ENCODE measurements at places on chromosomes 1 and 21. TPM values are rescaled to one million over a fixed set of nuclear protein-coding genes. Genes with fewer than 3 reads are reported as not detected.

The ITLN1 gene
- polyA plus RNA-seq: 452 TPM

DNA sequence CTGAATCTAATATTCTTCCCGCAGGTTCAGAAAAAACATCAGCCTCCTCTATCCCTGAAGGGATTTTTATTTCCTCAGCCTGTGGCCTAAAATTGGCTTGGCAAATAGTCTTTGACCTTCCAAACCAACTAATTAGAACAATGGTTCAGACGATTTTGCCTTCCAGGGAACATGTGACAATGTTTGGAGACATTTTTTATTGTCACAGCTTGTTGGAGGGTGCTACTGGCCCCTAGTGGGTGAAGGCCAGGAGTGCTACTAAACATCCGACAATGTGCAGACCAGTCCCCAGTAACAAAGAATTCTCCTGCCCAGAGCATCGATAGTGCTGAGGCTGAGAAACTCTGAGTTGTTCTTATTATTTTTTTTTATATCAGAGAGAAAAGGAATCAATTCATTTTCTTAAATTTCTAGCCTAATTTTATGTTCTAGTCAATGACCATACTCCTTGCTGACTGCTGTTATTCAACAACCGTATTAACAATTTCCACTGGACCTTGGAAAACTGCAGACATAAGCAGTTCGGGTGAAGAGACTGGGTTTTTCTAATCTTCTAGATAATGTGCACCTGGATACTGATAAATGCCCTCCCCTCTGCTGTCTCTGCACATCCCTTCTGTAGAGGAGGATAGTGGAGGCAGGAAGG, 280.7 kb downstream of the LMX1A start:
- DNase-seq: no peak

The CD1B gene
- polyA plus RNA-seq: not detected

The SCNM1 gene
- polyA plus RNA-seq: 38.7 TPM

DNA sequence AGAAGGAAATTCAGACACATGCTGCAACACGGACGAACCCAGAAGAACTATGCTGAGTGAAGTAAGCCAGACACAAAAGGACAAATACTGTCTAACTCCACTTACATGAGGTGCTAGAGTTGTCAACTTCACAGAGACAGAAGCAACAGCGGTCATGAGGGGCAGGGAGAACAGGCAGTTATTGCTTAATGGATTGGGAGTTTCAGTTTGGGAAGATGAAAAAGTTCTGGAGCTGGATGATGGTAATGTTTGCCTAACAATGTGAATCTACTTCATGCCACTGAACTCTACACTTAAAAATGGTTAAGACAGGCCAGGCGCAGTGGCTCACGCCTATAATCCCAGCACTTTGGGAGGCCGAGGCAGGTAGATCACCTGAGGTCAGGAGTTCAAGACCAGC, 12.1 kb downstream of the PARP1 start:
- no peak for DNase-seq

DNA sequence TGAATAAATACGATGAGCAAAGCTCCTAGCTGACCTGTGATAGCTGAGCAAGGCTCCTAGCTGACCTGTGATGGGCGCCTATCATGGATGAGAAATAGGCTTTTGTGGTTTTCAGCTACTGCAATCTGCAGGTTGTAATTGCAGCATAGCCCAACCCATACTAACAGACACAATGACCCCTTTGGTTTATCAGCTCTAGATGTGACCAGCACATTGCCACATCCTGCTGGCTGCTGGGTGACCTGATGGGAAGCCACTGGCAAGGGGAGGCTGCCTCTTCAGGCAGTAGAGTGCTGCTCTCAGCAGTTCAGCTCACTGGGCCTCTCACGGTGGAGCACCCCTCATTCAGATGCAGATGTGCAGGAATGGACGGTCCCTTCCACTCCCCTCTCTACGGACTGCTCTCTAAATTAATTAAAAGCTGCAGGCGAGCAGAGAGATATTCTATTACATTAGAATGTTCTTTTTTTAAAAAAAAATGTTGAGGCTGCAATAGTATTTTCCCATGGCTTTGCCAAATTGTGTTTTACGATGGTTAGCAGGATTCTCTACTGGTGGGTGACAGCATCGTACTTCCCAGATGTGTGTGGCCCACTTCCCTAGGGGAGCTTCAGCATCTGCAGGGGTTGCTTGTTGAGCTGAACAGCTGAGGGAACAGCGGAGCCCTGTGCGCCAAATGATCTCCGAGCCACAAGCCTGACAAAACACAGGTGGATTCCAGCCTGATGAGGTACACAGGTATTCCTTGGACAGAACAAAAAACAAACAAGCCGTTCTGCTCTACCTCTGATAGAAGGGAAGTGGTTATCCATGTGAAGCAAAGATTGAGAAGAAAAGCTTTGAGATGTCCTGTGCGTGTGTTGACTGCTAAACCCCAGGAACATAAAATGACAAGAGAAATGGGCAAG, 65.0 kb downstream of the SYT6 start:
- peak; percentile 43 for DNase-seq

- peak; percentile 88 for DNase-seq
These were observed at the start of gene USP25 for GRCh38 chr21:15729674-15730483. Gene USP25, plus strand, starts transcription at chr21:15729982. Its CDS starts 412 bp downstream, at chr21:15730394.

DNA sequence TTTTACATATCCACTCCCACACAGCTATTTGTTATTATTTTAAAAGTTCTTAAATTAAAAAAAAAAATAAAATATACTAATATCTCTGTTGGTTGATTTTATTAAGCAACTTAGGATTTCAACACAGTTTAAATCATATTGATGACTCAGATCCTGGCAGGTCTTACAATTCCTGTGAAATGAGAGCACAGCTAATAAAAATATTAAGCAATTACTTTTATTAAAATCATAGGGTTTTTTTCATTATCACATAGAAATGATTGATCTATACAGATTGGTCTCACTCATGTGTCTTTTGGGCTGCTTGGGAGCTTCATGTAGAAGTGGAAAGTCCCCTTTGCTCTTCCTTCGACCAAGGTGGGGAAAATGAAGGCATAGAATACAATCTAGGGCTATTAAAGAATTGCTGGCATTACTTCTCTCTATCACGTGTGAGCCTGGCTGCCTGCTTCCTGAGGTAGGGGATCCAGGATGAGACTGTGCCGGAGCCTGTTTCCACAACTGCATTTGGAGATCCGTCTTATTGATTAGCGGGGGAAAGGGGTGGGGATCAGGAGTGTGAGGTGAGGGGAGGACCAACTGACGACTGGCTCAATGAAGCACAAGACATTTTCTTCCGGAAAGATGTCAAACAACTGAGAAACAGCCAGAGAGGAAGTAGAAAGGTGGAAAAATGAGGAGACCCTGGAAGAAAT, 858.0 kb downstream of the USP25 start:
- DNase-seq: no peak

GRCh38 chr1:87000460-87000859, 86.0 kb downstream of the HS2ST1 start:
- DNase-seq: no peak

- DNase-seq: peak; percentile 73
These were observed 830 bp downstream of the INPP5B start for GRCh38 chr1:37945743-37946702.

The MATN1 gene
- 0.30 TPM for polyA plus RNA-seq

The CATSPER4 gene
- 0.12 TPM for polyA plus RNA-seq

- no peak for DNase-seq
These were observed 41.6 kb upstream of the PKP1 start for GRCh38 chr1:201241736-201242135.

- DNase-seq: no peak
These were observed 62.3 kb upstream of the FMN2 start for GRCh38 chr1:240029418-240029817.

- peak; percentile 96 for DNase-seq
These were observed 416 bp upstream of the TNFRSF14 start for GRCh38 chr1:2555634-2556276.

The LAD1 gene
- polyA plus RNA-seq: 96.4 TPM

DNA sequence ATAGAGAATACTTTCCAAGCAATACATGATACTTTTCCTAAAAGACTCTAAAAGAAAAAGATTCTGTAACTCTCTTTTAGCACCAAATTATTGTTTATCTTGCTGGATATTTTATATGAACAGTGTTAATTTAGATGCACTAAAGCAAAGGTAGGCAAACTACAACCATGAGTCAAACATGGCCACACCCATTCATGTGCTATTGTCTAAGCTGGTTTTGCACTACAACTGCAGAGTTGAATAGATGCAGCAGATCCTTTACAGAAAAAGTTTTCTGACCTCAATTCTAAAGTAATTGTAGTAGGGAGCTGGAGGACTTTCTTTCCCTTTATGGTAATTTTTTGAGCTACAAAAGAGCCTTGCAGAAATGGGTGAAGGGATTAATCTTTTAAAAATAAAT, 19.4 kb downstream of the BLZF1 start:
- no peak for DNase-seq

The NUDC gene
- polyA plus RNA-seq: 67.8 TPM

- no peak for DNase-seq
These were observed 18.2 kb upstream of the STMN1 start for GRCh38 chr1:25924454-25924853.

GRCh38 chr1:232522189-232522588, 107.7 kb downstream of the SIPA1L2 start:
- DNase-seq: no peak

GRCh38 chr1:206933333-206933945, 11.7 kb upstream of the FCMR start:
- DNase-seq: no peak

The NT5C1A gene
- polyA plus RNA-seq: 0.21 TPM

DNA sequence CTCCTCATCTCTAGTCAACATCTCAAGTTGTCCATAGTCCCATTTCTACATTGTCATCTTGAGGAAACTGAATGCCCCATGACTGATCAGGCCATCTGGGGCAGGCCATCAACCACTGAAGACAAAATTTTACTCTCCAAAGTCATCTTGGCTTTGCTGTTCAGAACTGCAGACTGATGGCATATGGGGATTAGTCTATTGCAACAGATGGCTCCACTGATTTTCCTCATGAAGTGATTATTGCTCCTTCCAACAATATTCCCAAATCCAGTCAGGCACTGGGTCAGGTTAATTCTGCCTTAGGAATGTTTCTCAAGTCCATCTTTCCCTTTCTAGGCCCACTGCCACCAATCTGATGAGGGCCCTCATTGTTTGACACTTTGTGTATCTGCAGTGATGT, 101.7 kb downstream of the ESRRG start:
- no peak for DNase-seq

The SPATC1L gene
- polyA plus RNA-seq: 13.2 TPM

- DNase-seq: peak; percentile 52
These were observed 43.1 kb upstream of the PIGC start for GRCh38 chr1:172486805-172487454.

The FNBP1L gene
- polyA plus RNA-seq: 79.5 TPM

The TMEM53 gene
- 14.7 TPM for polyA plus RNA-seq

The LCE1A gene
- not detected for polyA plus RNA-seq

- no peak for DNase-seq
These were observed 164.9 kb upstream of the COA6 start for GRCh38 chr1:234208351-234208750.

DNA sequence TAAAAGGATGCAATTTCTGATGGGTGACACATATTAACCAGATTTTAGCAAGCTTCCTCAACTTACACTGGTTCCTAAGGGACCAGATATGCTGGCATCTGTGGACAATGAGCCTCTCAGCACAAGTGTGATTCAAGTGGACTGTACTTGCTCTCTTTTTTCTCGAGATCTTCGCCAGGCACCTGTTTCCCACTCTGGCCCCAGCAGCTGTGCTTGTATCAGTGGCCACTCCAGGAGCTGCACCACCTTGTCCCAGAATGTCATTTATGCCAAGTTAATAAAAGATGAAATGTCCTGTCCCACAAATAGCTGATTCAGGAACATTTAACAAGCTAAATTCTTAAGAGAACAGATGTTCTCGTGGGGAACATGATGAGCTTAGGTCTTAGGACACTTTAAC, 14.6 kb downstream of the C1orf198 start:
- DNase-seq: no peak

The TAS1R1 gene
- 0.27 TPM for polyA plus RNA-seq

DNA sequence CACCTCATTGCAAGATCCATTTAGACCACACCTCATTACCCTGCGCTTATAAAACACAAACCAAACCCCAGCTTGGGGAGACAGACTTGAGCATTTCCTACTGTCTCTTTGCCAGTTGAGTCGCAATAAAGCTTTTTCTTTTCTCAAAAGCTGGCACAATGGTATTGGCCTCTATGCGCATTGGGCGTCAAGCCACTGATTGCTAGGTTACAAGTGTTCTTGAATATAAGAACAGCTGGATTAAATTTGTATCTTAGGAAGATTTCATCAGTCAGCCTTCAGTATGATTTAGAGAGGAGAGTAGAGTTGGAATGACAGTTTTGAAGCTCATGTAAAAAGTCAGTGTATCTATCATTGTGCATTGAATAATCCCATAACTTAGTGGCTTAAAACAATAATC, 84.9 kb upstream of the RAB4A start:
- no peak for DNase-seq

GRCh38 chr1:167330601-167331293, 110.1 kb downstream of the POU2F1 start:
- DNase-seq: no peak

DNA sequence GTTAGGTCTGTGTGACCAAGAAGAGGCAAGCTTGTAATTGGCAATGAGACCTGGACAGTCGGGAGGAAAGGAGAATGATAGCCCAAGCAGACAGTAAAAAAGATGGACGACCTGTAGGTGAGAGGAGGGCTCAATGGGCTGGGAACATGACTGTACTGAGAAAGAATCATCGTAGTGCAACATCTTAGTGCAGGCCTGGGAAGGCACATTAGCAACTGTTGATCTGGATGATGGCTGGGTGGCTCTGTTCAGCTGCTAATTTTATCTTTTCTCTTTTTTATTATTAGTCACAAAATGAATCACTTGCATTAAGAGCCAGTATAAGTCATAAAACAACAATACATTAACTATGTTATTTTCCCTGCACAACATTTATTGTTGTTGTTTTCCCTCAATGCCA, 32.9 kb downstream of the IFI44 start:
- DNase-seq: no peak

The NMNAT2 gene
- polyA plus RNA-seq: 3.3 TPM

The TAF13 gene
- polyA plus RNA-seq: 43.0 TPM

DNA sequence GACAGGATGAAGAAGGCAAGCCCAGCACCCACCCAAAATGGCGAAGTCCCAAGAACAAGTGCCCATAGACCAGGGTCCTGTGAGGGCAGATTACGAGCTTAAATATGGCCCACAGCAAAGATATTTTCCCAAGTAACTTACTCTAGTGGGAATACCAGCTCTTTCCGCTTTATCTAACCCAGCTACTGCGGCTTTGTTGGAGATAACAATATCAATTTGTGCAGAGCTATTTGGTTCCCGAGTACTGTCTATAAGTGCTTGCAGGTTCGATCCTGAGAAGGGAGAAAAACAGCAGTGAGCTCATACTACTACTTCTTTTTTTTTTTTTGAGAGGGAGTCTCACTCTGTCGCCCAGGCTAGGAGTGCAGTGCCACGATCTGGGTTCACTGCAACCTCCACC, 14.3 kb upstream of the DNAJC28 start:
- no peak for DNase-seq

The MTARC1 gene
- 35.7 TPM for polyA plus RNA-seq

The SLC5A9 gene
- polyA plus RNA-seq: 133 TPM

The OR6F1 gene
- not detected for polyA plus RNA-seq

GRCh38 chr1:155177192-155177917, 3.7 kb downstream of the TRIM46 start:
- DNase-seq: no peak

The DENND2D gene
- polyA plus RNA-seq: 40.0 TPM

GRCh38 chr21:29433366-29434059, 134.8 kb downstream of the BACH1 start:
- DNase-seq: no peak

GRCh38 chr1:178121883-178122282, 28.0 kb downstream of the RASAL2 start:
- no peak for DNase-seq

The UBL4B gene
- polyA plus RNA-seq: not detected

- no peak for DNase-seq
These were observed 4.5 kb downstream of the ZNF683 start for GRCh38 chr1:26368006-26368405.

Data from large intestine (tissue), 12 donors.